NCI-H226 (cell line): ENCODE measurements at places on chromosomes 13 and 19.

DNA sequence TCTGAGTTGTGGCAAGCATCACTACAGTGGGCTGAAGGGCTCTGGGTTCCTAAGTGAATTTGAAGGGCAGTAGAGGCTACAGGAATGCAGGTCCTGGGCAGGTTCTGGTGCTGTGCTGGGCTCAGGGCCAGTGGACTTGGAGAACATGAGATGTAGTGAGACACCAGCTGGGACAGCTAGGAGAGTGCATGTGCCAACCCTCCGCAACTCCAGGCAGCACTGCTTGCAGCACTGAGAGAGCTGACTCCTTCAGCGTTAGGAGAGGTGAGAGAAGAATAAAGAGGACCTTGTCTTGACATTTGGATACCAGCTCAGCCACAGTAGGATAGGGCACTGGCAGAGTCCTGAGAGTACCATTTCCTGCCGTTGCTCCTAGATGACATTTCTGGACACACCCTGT lies 739.9 kb upstream of the PRR20A start:
- DNase-seq = no peak

- no peak for DNase-seq
Measured at GRCh38 chr19:14674764-14675163, at the start of gene ADGRE3. ADGRE3 (minus strand) TSS chr19:14674844; CDS start chr19:14674770, 74 bp downstream.

DNA sequence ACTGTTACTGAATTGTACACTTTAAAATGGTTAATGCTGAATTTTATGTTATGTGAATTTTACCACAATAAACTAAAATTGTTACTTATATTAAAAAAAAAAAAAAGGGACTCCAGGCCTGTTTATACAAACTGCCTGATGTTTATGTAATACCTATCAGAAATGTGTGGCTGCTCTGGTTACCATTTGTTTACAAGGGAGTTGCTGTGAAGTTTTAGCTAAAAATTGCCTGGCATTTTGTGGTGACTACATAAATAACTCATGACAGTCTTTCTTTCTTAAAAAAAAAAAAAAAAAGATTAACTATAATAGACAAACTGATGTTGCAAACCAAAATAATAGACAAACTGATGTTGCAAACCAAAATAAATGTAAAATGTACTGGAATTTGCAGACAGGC lies 71.8 kb downstream of the CDADC1 start:
- DNase-seq = no peak

DNA sequence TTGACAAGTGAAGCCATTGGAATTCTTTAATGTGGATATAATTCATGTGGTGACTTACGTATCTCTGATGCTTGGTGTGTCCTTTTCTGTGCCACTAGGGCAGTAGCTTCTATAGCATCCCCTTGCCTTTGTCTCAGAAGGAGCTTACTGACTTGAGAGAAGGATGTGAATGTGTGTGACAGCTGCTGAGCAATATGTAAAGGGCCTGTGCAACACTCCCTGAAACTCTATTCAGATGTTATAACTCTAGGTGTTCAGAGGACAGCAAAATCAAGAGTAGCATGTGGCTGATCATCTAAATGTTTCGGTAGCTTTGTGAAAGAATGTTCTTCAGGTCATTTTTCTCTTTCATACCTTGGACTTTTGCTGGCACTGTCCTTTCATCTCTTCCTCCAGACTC lies 189.5 kb downstream of the LMO7 start:
- DNase-seq = no peak

- DNase-seq = no peak
Measured at GRCh38 chr19:17790059-17790780, 4.7 kb upstream of the B3GNT3 start.

DNA sequence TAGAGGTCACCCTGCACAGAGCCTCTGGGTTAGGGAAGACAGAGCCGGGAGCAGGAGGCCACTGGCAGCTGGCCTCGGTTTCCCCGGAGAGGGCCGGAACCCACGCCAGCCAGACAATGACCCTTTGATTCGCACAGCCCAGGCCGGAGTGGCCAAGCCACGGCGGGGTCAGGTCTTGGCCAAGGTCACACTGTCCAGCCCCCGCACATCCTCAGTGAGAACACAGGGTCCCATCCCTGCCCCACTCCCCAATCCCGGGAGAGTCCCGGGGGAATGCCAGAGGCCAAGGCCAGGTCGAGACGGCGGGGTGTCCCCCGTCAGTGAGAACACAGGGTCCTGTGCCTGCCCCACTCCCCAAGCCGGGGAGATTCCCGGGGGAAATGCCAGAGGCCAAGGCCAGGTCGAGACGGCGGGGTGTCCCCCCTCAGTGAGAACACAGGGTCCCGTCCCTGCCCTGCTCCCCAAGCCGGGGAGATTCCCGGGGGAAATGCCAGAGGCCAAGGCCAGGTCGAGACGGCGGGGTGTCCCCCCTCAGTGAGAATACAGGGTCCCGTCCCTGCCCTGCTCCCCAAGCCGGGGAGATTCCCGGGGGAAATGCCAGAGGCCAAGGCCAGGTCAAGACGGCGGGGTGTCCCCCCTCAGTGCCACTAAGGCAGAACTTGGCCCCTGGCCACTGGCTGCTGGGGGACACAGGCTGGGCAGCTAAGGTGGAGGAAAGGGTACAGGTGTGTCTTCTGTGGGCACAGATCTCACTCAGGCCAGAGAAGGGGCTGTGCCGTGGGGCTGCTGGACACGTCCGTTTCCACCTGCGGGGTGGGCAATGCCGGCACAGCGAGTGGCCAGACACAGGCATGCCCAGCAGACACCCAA lies 1.7 kb upstream of the FSTL3 start:
- DNase-seq = no peak

GRCh38 chr19:35447606-35448469 lies at the start of gene FFAR2:
FFAR2 (plus strand) TSS chr19:35448257; CDS start chr19:35449715, 1,458 bp downstream.
- no peak for DNase-seq

GRCh38 chr13:87533776-87534175 lies 137.4 kb upstream of the SLITRK5 start:
- DNase-seq = no peak

- no peak for DNase-seq
Measured at GRCh38 chr13:98668155-98668554, 84.3 kb downstream of the SLC15A1 start.
